ENCODE measurements at places on chromosomes 16 and 17.
A peak's percentile ranks its signal among the peaks of the same experiment; 100 is the strongest.

DNA sequence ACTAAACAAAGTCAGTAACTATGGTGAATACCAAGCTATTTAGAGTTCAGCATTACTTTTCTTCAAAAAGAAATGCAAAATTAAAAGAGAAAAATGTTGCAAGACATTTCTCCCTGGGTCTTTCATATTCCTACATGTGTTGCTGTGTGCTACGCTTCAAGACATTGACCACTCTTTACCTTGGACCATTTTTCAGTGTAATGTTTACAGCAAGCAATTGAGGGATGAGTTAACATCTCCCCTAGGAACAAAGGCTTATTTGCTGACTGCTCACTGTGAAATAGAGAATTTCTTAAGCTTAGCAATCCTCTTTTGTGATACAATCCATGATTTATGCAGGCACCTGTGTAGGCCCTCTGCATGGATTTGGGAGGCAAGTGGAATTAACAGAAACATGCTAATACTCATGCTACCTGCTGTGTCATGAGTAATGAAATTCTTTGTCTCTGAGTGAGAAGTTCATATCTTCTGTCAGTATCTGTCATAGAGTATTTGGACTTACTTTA lies 1202.9 kb upstream of the CDH8 start:
- no peak for DNase-seq

DNA sequence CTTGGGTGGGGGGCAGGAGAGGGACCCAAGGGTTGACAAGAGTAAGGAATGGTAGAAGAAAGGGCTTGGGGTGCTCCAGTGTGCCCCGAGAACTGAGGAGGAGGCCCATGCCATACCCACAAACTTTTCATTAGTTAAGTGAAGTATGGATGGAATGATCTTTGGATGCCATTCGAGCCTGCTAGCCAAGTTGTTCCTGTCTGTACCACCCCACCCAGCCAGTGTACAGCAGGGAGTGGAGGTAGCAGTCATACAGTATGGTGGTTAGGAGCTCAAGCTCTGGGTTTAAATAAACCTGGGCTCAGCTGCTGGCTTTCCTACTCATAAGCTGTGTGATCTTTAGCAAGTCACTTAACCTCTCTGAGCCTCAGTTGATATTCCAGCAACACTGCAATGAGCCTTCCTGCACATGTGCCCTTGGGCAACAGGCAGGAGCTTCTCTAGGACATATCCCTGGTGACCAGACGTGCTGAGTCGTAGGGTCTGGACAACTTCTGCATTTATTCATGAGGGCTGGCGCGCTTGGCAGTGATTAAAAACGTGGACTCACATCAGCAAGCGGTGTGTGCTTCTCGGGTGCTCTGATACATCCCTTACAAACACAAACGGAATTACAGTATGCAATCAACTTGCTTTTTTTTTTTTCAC lies 22.9 kb downstream of the ITPRIPL2 start:
- no peak for DNase-seq

DNA sequence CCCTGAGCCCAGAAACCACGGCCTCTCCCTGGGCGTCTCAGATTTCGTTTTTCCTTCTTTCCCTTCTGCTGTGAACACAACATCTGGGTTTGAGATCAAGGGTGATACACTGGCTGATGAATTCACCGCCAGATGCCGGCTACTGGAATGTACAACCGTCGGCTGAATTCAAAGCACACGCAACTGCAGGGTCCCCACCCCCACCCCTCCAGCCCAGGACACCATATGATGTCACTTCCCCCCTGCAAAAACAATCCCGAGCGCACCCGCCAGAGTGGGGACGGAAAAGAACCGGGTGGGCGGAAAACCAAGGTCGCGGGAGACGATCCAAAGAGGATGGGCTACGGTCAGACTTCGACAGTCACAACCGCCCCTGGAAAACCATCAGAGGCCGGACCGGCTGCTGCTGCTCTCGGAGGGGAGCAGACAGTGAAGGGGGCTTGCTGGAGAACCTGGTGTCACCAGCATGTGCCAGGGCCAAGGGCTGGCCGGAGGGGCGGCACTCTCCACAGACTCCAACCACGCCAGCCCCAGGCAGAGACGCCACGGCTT lies 23.3 kb downstream of the CEP295NL start:
- no peak for DNase-seq

GRCh38 chr16:1968146-1968953 lies 1.7 kb downstream of the RNF151 start:
- no peak for DNase-seq

DNA sequence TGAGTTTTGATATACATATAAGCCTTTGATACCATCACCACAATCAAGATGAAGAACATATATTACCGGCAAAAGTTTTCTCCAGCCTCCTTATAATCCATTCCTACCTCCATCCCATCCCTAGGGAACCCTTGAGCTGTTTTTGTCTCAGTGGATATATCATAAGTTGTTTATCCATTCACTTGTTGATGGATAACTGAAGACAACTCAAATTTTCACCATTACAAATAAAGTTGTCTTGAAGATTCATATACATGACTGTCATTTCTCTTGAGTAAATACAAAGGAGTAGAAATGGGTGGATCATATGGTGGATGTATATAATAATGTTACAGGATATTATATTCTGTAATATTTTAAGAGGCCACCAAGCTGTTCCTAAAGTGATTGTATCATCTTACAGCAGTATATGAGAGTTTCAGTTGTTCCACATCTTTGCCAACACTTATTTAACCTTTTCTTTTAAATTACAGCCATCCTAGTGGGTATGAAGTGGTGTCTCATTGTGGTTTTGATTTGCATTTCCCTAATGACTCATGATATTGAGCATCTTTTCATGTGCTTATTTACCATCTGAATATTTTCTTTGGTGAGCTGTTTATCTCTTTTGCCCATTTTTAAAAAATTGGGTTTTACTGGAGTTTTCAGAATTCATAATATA lies 17.4 kb downstream of the NF1 start:
- DNase-seq: no peak

- DNase-seq: no peak
Observed at GRCh38 chr16:8607214-8607613, 14.3 kb upstream of the METTL22 start.

GRCh38 chr16:17305694-17306093 lies 165.1 kb downstream of the XYLT1 start:
- peak; percentile 68 for DNase-seq
